ENCODE measurements at places on chromosomes 6 and 20.

DNA sequence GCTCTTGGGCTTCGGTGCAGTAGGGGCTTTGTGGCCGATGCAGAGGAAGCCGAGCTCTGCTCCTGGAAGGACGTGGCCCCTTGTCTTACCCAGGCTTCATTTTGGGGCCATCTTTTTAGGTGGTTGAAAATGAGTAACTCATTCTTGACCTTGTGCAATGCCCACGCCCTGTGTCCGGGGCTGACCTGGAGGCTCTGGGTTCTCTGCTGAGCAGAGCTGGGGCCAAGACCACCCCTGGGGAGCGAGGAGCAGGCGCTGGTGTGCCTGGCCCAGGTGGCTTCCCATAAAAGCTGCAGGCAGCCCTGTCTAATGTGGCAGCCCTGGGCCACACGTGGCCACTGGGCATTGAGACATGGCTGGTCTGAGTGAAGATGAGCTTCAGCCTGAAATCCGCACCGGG is 25.7 kb downstream of the NTSR1 start:
- DNase-seq, result no peak

- DNase-seq, result no peak
These were observed 106.7 kb downstream of the TMEM242 start for GRCh38 chr6:157216570-157216969.

GRCh38 chr6:146444189-146444588 is 99.4 kb upstream of the RAB32 start:
- no peak for DNase-seq

DNA sequence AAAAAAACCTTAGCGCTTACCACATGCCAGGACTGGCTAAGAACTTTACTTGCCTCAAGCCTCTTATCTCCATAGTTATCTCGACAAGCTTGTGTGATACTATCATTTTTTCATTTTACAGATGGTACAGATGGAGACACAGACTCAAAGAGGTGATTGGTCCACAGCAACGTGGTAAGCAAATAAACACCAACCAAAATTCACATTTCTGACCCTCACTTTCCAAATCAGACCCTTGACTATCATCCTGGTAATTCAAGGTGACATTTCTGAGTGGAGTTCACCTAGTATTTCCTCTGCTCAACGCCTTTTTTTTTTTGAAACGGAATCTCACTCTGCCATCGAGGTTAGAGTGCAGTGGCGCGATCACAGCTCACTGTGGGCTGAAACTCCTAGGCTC is 25.9 kb upstream of the ILRUN start:
- DNase-seq, result no peak

DNA sequence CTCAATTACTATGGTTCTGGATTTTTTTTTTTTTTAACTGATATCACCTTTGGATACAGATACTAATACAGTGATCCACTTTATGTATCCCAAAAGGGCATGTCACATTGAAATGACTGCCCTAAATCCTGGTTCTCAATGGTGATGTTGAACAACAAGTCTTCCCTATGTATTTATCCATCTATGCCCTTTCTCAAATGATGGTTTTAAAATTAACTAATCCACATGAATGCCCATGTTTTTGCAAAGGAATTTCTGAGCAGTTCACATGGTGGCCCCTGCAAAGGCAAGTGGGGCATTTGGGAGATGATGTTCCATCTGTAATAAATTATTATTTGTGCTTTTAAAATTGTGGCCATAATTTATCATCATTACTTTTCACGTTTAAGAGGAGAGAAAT is 2.7 kb downstream of the ADGRB3 start:
- no peak for DNase-seq

DNA sequence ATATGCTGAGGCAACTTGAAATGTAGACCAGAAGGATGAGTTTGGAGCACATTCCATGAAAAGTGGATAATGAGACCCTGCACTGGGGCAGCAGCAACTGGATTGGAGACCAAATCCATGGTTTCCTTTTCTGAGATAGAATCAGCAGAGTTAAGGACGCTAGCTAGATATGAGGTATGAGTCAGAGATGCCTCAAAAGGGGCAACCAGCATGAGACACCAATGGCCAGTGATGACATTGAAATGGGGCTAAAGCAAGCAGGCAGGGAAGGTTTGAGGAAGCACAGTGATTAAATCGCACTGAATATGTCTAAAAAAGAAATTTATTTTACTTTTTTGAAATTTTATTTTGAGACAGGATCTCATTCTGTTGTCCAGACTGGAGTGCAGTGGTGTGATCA is 802.4 kb downstream of the TFAP2A start:
- no peak for DNase-seq

- DNase-seq, result no peak
These were observed 361.3 kb upstream of the BTBD3 start for GRCh38 chr20:11556410-11556809.

GRCh38 chr6:31920811-31921210 is 6.7 kb upstream of the C2 start:
- DNase-seq, result no peak

DNA sequence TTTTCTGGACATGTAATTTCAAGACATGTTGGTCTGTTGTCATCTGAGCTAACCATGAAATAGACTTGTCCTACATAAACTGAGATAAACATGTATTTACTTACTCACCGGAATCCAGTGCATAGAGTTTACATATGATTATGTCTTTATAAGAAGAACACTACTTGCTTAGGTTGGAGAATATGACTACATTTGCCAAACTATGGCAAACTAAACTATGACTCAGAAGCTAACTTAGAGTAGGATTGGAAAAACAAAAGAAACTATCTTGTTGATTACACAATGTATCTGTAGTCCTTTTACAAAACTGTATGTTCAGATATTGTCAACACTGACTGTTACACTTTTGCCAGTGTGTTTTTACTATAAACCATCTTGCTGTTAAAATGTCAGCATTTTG is 113.3 kb downstream of the CRYBG1 start:
- DNase-seq, result no peak

- no peak for DNase-seq
These were observed 106.7 kb downstream of the BTBD9 start for GRCh38 chr6:38533064-38533463.

DNA sequence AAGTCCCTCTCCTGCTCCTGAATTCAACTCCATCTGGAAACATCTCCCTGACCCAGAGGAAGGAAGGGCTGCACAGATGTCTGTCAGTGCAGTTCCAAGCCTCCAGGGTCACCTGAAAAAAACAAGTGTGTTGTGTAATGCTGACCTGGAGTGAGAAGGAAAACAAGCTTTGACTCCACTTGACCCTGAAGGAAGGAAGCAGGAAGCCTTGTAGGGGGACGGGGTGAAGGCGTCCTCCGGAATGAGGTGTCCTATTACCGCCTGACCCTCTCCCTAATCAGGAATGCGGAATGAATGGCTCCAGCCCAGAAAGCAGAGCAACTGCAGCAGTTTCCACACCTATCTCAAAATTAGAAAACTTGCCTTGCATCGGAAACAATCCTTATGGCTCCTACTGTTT is 13.9 kb upstream of the ADGRF5 start:
- DNase-seq, result no peak

DNA sequence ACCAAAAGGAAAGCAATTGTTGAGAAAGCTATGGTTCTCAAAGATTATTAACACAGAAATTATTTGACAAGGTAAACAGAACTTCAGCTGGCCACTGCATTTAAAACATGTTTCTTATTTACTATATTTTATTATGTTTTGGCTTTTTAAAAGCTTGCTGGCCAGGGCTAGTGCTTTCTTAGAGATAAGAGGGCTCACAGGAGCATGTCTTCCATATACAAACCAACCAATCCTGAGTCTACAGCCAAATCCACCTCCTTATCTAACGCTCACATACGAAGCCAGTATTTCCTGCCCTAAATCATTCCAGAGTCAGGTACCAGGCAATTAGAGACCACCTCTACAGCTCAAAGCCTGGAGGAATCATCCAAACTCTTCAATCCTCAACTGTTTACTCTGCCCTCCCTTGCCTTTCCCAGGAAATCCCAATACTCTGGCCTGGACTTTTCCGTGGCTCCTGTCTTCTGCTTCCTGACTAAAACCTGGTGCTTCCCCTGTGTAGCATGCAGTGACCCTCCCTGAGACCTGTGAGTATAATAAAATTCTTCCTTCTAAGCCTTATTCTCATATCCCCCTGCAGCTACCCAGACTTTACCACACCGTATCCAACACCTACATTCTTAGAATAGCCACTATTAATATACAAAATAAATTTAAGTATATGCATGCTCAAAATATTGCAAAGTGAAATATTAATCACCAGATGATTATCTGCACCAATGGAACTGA is 33.2 kb downstream of the RANBP9 start:
- no peak for DNase-seq

DNA sequence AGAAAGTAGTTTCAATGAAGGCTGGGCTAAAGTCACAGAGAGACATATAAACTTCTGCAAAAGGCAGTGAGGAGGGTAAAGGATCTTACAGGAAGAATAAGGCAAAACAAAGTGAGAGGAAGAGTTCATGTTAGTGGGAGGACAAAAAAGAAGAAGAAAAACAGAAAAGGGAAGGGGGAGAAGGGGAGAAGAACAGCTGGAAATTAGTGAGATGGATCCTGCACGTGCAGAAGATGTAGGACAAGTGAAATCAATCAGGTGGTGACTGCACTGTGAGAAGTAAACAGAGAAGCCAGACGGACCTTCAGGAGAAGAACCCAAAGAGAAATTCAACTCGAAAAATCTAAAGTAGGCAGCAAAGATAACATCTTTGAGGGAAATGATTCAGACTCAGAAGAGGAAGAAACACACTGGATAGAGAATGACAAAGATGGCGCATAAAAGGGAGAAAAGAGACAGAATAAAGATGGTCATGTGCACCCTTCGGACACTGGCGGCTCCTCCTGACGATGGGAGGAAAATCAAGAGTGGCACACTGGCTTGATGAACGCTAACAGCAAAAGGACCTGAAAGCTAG is 105.9 kb downstream of the MYB start:
- DNase-seq, result no peak

GRCh38 chr20:17919149-17919548 is 49.4 kb downstream of the SNX5 start:
- DNase-seq, result no peak

GRCh38 chr20:11769825-11770224 is 147.9 kb upstream of the BTBD3 start:
- DNase-seq, result no peak

GRCh38 chr20:57671072-57671391 is 38.8 kb downstream of the PMEPA1 start:
- no peak for DNase-seq

DNA sequence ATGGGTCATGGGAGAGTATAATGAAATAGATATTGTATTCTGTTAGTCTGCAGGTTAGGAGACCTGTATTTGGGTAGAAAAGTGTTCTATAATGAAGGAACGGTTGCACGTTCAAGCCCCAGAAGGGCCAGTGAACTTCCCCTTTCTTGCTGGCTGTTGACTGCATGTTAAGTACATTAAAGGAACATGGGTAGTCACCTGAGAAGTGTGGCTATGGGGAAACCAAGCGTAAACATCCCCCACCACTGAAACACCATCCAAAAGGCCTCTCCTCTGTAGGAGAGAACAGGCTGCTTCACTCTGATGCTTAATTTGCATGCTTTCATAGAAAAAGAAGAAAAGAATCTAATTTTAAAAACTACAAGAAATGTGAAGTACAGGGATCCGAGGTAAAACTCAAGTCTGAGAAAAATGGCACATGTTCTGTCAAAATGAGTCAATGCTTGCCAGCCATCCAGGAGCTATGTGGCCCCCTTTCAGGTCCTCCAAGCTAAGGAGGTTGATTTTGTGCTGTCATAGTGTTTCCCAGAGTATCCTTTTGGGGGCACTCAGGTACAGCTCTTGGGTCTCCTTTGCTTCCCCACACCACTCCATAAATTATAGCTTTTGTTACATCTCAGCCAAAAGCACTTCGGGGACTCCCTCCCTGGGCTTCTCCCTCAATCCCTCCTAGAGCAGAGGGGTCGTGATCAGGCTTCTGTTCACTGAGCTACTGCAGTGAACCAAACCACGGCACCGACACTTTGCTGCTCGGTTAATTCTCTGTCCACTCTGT is 283.7 kb upstream of the AGPAT4 start:
- no peak for DNase-seq

DNA sequence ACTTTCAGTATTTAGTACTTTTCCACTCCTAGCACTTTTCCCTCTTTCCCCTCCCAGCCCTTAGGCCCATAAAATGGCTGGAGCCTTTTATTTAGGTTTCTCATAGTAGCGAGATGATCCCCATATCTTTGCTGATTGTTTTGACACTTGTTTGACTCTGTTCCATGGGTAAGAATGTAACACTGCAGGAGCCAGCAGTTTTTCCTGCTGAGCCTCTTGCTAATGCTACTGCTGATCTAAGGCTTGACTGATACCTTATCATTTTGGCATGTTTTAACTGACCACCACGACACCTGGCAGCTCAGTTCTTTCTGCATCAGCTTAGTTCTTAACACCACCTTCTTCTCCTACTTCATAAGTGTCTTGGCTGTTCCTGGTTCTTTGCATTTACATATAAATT is 29.6 kb downstream of the ZKSCAN8 start:
- no peak for DNase-seq

- DNase-seq, result no peak
These were observed 292.0 kb upstream of the RUNX2 start for GRCh38 chr6:45036103-45036502.

DNA sequence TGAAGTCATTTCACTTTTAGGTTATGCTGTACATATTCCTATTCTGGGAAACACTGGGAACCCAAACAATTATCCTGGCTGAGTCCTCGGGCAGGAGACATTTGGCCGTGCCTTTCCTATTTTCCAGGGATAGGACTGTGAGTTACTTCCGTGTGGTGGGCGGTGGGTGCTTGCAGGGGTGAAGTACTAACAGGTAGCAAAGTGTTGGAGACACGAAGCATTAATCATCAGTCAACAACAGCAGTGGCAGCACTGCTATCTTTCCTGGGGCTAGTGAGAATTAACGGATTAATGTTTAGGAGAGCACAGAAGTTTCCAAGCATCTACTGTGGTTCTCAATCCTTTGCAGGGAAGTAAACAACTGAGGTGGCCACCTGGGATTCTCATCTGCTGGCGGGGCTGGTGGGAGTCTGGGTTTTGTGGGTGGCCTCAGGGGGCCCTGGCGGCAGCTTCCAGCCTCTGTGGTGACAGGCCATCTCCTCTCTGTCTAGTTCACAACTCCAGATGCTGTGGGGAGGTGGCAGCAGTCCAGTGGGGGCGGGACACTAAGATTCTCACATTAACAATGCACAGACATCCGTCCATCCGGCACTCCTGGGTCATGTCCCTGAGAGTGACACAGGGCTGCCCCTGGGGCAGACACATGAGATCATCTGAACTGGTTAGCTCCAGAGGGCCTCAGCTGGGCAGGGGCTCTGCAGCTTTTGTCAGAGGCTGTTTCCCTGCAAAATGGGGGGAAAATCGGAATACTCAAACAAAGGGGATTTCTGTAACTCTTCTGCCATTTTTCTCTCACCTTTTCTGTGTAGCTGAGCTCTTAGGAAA is 90.9 kb downstream of the GJA10 start:
- DNase-seq, result no peak

DNA sequence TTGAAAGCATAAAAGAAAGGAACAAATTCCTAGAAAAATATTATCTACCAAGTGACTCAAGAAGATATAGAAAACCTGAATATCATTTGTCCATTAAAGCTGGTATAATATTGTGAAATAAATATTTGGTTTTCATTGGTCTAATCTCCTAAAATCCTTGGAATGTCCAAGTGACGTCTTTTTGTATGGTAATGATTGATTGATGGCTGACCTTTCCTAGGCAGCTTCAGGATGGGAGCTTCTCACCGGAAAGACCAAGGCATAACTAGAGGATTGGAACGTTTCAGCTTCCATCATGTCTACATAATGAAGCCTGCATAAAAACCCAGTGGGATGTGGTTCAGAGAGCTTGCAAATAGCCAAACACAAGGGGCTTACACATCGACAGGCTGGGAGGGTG is 57.6 kb upstream of the MAN1A1 start:
- no peak for DNase-seq

Measured in activated CD4-positive, alpha-beta T cell treated with anti-CD3 and anti-CD28 coated beads, Interleukin-2, amount 50 U/mL, for 4 hours (primary cell).